NCI-H1930 (cell line): ENCODE measurements at places on chromosomes 5 and 9.

- DNase-seq: no peak
These were observed 122.5 kb downstream of the CETN3 start for GRCh38 chr5:90287036-90287435.

DNA sequence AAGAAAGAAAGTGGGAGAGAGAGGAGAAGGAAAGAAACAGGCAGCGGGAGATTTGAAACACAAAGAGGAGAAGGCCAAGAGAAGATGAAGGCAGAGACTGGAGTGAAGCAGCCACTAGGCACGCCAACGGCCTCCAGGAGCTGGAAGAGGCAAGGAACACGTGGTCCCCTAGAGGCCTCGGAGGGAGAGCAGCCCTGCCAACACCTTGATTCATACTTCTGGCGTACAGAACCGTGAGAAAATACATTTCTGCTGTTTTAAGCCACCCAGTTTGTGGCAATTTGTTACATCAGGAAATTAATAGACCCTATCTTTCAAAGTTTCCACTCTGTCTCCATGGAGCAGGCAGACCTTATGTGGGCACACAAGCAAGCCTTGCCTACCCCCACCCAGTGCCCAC is 133.4 kb downstream of the ACTL7B start:
- DNase-seq: no peak

- no peak for DNase-seq
These were observed 642.4 kb upstream of the C9orf72 start for GRCh38 chr9:28215536-28216299.

- DNase-seq: no peak
These were observed 288.9 kb upstream of the VLDLR start for GRCh38 chr9:2332663-2333062.

DNA sequence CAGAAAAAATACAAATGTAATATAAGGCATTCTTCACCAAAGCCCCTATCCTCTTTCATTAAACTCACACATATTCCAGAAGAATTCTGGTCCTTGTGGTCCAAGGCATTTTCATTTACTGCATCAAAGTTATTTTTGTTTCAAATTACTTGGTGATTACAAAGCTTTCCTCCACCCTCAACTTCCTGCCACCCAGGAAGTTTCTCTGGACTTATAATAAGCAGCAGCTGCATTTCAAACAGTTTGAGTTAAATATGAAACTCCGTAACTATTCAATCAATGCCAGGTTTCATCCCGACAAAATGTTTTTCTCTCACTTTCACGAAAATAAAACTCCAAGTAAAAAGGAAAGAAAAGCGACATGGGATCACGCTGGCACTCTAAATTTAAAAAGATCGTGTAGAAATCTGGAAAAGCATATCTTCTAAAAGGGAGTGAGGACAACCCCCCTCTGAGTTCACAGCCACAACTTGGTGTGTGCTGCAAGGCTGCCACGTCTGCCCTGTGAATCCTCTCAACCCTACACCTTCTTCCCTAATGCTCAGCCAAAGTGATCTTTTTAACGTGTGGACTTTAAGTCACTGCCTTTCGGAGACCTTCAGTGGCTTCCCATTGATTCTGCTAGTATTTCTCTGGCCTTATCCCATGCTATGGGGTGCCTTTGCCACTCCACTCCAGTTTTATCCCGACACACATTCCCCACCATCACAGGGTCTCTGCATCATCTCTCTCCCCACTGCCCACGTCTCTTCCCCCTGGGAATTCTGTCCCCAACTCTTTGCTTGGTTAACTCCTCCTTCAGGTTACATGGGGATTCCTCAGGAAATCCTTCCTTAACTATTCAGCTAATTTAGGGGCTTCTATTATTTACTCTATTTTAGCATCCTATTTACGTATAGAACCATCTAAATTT is 91.1 kb upstream of the CER1 start:
- no peak for DNase-seq

- no peak for DNase-seq
These were observed 87.0 kb upstream of the CCNH start for GRCh38 chr5:87499478-87500410.

DNA sequence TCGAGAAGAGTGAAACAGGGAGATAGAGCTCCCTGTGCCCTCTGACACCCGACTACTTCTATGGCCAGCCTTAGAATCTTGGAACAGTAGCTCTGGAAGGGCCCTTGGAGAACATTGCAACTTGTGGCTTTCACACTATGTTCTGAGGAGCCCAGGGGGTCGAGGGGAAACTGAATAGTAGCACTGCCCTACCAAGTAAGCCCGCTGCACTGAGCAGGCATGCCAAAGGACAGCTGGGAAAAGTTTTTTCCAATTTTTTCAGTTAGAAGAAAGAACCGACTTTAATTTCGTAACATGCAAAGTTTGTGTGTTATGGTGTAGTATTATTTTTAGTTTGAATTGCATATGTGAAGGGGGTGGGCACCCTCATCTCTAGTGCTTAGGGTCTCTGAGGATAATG is 10.9 kb downstream of the SMIM3 start:
- no peak for DNase-seq
